Activated CD4-positive, alpha-beta T cell treated with anti-CD3 and anti-CD28 coated beads for 36 hours (primary cell): ENCODE measurements at places on chromosomes 6 and 20. TPM values are rescaled to one million over a fixed set of nuclear protein-coding genes. Genes with fewer than 3 reads are reported as not detected.

- DNase-seq: no peak
Measured at GRCh38 chr6:108556250-108556649, 4.5 kb upstream of the FOXO3 start.

GRCh38 chr6:13289789-13290318, 38.5 kb downstream of the TBC1D7 start:
- DNase-seq: no peak

Gene TSHZ2
- total RNA-seq: 43.6 TPM

GRCh38 chr6:45786355-45786781, 229.3 kb downstream of the CLIC5 start:
- DNase-seq: no peak

Gene PTPRK
- 5.0 TPM for total RNA-seq

Gene BPIFB2
- total RNA-seq: not detected

- DNase-seq: no peak
Measured at GRCh38 chr6:34384321-34385153, 7.9 kb downstream of the NUDT3 start.
